Inflammatory macrophage treated with lipopolysaccharide for 4 hours (primary cell): ENCODE measurements at places on chromosomes 6 and 20.

GRCh38 chr6:159094444-159095252 lies 49.9 kb upstream of the TAGAP start:
- DNase-seq = no peak

GRCh38 chr6:31042806-31043205 lies 32.5 kb downstream of the MUC22 start:
- peak; percentile 60 for DNase-seq

DNA sequence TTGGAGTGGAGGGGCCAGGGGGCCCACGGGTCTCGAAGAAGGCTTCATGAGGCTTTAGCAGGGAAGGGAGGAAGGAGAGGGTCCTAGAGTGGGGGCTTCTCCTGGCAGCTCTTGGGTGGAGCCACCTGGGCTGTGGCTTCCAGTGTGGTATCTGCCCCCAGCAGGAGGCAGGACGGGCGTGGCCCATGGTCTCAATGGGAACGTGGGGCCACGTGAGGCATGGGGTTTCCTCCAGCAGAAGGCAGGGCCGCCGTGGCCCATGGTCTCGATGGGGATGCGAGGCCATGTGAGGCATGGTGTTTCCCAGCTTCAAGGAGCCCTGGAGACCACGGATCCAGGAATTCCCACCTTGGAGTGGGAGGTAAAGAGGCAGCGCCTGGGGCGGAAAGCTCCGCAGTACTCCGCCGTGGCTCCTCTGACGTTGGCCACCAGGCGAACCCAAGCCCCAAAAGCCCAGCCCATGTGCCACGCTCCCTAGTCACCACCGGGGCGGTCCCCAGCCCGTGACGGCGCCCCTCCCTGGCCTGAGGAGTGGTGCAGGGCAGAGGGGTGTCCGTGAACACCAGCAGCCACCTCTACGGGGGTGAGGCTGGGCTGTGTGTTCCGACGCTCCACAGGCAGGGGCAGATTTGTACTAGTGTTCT lies 62.0 kb upstream of the GATA5 start:
- no peak for DNase-seq

DNA sequence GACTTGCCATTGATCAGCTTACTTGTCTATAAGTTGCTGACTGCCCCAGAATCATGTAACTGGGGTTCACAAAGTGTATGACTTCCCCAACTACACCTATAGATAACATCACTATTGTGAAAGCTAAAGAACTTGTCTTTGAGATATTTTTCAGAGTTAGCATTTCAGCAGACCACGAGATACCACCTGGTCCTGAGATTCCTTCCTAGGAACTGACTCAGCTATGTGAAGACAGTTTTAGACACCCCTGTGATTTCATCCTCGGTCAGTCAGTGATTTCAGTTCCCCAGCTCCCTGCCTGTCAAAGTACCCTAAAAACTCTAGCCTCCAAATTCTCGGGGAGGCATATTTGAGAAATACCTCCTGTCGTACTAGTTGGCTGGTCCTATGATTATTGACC lies 62.4 kb downstream of the TXNDC5 start:
- no peak for DNase-seq

GRCh38 chr6:73460056-73460455 lies 1.5 kb upstream of the MTO1 start:
- peak; percentile 49 for DNase-seq

DNA sequence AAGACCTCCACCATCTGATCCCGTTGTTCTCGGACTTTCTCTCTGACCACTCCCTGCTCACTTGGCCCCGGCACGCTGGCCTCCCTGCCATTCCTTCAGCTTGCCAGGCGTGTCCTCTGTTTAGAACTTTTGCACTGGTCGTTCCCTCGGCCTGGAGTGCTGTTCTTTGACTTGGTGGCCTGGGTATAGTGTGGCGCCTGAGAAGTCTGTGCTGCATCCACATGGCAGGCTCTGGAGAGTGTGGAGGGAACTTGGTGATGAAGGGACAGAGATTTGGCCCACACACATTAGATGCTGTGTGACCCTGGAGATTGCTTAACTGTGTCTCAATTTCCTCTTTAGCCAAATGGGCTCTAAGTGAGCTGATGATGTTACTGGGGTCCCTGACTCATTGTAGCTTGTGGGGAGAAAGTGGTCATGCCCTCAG lies 13.0 kb upstream of the TGM2 start:
- peak; percentile 97 for DNase-seq

DNA sequence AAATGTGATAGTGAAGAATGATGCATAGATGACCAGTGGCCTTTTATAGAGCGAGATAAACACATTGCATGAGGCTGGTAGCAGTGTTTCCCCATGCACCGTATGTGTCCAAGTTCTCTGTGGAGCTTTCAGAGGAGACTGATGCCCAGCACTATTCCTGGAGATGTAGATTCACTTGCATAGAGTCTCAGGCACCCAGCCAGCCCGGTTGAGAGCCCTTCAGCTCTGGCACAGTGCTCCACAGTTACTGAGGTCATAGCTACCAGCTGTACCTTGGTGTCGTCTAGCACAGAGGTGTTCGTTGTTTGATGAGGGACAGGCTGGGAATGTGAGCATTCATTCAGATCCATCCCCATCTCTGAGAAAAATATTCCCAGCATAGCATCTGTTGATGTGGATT lies 328.9 kb downstream of the FARS2 start:
- no peak for DNase-seq

DNA sequence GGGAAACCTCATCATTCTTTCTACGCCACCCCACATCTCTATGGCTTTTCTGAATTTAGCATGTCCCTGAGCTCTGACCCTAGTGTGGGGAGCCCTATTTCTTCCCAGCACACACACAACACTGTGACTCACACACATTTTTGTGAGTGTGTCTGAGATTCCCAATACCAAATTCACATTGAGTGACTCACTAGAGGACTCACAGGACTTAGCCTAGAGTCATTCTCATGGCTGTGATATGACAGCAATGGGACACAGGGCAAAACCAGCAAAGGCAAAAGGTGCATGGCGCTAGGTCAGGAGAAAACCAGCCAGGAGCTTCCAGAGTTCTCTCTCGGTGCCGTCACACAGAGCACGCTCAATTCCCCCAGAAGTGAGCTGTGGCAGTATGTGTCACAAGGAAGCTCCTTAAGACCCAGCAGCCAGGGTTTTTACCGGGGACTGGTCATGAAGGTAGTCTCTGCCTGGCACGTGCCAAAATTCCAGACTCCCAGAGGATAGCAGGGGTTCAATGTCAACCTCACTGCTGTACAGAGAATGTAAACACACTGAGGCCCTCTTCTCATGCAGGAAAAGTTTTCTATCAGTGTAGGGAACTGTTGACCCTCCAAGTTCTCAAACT lies 6.2 kb downstream of the CSTL1 start:
- no peak for DNase-seq

GRCh38 chr6:152330961-152331360 lies 306.2 kb downstream of the SYNE1 start:
- no peak for DNase-seq

DNA sequence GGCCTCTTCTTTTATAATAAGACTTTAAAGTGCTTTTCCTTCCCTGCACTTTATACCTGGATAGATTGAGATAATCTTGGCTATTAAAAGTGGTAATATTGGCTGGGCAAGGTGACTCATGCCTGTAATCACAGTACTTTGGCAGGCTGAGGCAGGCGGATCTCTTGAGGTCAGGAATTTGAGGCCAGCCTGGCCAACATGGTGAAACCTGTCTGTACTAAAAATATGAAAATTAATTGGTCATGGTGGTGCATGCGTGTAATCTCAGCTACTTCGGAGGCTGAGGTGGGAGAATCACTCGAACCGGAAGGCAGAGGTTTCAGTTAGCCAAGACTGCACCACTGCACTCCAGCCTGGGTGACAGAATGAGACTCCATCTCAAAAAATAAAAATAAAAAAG lies 197.1 kb upstream of the RGS17 start:
- DNase-seq = no peak

DNA sequence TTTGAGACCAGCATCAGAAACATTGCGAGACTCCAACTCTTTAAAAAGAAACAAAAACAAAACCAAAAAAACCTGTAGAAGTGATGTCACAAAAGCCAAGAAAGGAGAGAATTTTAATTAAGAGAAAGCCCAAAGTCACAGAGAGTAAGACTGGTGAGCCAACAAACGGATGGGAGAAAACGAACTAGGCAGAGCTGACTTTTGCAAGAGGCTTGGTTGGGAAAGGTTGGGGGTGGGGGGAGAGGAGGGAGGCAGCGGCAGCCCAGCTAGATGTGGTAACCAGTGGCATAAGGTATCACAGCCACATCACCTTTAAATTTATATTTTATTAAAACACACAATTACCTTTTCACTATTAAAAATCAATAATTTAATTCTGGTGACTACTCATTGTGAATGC lies 23.5 kb downstream of the NOL7 start:
- DNase-seq = peak; percentile 18

- DNase-seq = no peak
These were observed 172.6 kb upstream of the LAMA2 start for GRCh38 chr6:128710315-128710714.

- DNase-seq = no peak
These were observed 124.2 kb upstream of the FAM83B start for GRCh38 chr6:54722328-54722727.
